ENCODE measurements at places on chromosomes 6 and 20.

- no peak for DNase-seq
Observed at GRCh38 chr20:22795433-22795832, 211.1 kb upstream of the FOXA2 start.

DNA sequence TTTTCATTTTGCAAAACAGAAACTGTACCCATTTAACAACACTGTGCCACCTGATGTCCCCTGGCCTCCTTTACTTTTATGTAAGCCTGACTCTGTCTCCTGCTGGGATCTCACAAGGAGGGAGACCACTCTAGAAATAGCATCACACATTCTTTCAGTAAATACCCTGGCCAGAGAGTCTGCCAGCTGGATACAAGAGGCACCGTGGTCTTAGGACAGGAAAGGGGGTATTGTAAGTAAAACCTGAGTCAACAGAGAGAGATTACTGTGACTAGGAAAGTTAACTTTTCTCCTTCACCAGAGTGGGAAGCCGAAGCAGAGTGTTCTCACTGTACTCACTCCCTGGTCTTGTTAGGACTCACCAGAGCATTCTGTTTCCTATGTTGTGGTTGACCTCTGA is 27.8 kb downstream of the CMTR1 start:
- DNase-seq = no peak

DNA sequence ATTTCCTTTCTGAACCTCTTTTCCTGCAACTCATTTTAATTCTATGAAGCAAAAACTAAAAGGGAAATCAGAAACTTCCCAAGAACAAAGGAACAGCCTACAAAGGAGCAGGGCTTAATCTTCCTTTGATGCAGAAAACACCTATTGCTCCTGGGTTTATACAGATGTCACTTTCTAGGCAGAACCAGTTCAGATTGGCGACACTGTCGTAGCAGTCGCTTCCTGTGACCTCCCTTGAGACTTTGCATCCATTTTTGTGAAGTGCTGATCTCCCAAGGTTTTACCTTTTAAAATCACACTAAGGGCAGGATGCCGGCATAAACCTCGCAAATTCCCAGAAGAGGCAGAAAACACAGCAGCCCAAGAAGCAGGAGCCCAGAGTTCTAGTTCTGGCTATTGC is 40.1 kb downstream of the JAG1 start:
- no peak for DNase-seq

- no peak for DNase-seq
Observed at GRCh38 chr20:57807401-57808263, 97.8 kb upstream of the PMEPA1 start.

- no peak for DNase-seq
Observed at GRCh38 chr6:36285187-36285671, 15.4 kb downstream of the PNPLA1 start.

GRCh38 chr20:42979720-42980119 is 210.0 kb downstream of the PTPRT start:
- DNase-seq = no peak

- DNase-seq = no peak
Observed at GRCh38 chr6:162710419-162710818, 17.1 kb downstream of the PRKN start.

GRCh38 chr6:46772762-46773161 is 20.4 kb upstream of the MEP1A start:
- DNase-seq = no peak
